Stimulated activated CD8-positive, alpha-beta memory T cell treated with anti-CD3 and anti-CD28 coated beads, Interleukin-7, amount 100 ng/mL, for 4 hours (primary cell): ENCODE measurements at places on chromosomes 16 and 17.

DNA sequence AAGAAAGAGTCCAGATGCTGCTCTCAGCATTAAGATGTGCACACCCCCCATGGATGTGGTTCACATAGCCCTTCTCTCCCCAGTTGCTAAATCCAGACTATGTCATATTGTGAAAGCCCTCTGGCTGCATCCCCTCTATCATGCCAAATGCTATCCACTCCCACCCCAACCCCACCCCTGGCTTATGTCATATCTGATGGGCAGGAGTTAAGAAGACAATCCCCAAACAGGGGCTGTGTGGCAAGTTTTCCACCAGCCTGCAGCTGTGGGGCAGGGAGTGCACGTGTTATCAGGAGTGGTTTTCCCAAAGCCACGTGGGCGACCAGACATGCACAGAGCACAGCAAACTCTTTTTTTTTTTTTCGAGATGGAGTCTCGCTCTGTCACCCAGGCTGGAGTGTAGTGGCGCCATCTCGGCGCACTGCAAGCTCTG is 10.0 kb downstream of the FAM117A start:
- no peak for DNase-seq

DNA sequence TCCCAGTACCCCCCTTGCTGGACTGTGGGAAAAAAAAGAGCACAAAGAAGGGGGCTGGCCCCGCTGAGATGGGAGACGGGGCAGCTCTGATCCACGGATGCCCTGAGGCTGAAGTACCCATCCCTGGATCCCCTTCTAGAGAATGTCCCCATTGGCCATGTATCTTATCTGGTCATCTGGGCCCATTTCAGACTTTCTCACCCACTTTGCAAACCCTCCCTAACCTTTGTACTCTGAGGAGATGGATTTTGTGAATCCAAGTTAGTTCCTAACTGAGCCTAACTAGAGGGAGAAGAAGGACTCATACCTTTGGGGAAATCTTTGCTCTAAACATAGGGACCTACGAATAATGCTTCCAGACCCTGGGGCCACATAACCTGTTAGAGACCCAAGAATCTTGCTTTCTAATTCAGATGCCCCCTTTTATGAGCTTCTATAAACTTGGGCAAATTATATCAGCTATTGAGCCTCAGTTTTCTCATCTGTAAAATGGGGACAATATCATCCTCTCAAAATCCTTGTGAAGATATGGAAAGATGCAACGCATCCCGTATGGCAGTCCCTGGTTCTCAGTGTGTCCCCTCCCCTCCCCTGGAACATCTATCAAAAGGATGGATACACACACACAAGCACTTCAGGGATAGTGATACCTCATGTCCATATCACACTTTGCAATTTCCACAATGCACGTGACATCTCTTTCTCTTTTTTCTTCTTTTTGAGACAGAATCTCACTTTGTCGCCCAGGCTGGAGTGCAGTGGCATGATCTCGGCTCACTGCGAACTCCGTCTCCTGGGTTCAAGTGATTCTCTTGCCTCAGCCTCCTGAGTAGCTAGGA is 16.8 kb upstream of the FZD2 start:
- no peak for DNase-seq

- no peak for DNase-seq
Observed at GRCh38 chr17:2150806-2151205, 95.9 kb downstream of the HIC1 start.

DNA sequence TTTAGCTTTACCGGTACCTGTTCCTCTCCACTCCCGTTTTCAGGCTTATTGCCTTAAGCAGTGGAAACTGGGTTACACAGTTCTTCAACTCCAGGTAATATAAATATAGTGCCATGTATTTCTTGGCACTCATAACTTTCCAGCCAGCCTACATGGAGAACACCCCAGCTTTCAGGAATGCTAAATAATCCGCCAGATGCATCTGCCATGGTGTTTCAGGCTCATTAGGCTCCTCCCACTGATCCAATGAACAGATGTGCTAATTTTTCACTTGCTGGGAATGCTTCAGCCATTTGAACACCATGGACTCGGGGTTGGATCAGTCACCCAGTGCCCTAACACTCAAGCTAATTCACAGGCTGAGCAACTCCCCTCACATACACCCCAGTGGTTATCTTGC is 4.6 kb downstream of the ANKFN1 start:
- DNase-seq: no peak

DNA sequence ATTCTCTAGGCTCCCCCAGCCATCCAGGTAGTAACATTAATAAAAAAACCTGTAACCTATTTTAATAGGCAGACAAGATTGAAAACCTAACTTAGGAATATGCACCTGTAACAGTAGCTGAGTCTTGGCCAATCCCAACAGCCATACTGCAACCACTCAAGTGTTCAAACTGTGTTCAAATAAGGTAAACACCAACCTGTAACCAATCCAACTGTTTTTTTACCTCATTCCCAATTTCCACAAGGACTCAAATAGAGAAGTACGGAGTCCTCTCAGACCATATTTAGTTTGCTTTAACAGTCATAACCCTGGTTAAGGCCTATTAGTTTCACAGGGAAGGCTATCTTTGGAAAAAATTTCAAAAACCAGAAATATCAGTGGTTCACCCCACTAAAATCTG is 40.4 kb upstream of the NOS2 start:
- DNase-seq: no peak
